Endothelial cell (in vitro differentiated cells): ENCODE measurements at places on chromosomes 7 and 10. TPM values are rescaled to one million over a fixed set of nuclear protein-coding genes. Genes with fewer than 3 reads are reported as not detected.

DNA sequence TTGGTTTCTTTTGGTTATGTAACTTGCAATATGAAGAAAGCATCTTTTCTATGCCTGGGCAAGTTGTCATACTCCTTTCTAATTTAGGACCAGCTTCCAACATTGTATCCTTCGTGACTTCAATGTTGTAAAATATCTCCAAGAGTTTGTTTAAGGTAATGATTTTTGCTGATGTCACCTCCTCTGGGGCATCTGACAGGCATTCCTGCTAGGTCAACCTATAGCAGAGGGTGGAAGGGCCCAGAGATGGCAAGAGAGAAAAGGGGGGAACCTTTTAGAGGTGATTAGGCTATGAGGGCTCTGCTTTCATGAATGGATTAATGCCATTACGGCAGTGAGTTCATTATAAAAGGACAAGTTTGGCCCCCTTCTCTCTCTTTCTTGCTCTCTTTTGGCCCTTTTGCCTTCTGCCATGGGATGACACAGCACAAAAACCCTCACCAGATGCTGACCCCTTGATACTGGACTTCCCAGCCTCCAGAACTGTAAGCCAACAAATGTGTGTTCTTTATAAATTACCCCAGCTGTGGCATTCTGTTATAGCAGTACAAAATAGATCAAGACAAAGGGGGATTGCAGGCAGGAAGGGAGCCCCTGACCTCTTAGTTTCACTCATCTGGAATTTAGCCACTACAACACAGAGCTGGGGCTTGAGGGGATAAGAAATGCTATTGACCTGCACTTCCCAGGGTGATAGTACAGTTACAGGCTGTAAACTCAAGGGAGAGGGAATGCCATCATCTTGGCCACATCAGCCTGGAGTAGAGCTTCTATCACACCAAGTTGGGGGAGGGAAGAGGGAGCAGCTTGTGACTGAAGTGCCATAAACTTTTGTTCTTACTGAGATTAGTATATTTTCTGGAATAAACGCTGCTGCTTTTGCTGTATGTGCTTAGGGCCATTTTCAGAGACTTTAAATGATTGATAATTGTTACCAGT is 195.9 kb downstream of the CFTR start:
- DNase-seq = no peak

DNA sequence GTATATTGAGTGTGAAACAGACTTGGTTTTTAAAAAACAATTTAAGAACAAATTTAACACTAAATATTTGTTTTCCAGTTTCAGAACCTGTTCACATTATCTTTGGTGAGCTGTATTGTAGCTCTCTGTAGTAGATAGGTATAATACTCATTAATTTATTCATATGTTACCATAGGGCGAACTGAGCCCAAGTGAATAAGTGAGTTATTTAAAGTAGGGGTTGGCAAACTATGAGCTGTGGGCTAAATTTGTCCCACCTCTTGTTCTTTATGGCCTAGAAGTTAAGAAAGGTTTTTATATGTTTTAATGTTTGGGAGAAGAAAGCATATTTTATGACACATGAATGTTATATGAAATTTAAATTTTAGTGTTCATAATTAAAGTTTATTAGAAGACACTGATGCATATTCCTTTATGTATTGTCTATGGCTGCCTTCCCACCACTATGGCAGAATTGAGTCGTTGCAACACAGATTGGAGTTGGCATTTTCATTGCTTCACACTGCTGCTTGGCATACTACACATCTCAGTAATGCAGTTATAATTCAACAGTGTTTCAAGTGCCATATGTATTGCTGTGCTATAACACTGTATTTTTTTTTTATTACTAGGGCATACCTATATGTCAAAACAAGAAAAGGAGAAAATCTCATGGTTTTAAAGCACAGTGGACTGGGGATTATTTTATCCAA is 146.5 kb downstream of the ADK start:
- DNase-seq = no peak

- DNase-seq = no peak
Observed at GRCh38 chr7:101826081-101826835, 8.8 kb downstream of the CUX1 start.

DNA sequence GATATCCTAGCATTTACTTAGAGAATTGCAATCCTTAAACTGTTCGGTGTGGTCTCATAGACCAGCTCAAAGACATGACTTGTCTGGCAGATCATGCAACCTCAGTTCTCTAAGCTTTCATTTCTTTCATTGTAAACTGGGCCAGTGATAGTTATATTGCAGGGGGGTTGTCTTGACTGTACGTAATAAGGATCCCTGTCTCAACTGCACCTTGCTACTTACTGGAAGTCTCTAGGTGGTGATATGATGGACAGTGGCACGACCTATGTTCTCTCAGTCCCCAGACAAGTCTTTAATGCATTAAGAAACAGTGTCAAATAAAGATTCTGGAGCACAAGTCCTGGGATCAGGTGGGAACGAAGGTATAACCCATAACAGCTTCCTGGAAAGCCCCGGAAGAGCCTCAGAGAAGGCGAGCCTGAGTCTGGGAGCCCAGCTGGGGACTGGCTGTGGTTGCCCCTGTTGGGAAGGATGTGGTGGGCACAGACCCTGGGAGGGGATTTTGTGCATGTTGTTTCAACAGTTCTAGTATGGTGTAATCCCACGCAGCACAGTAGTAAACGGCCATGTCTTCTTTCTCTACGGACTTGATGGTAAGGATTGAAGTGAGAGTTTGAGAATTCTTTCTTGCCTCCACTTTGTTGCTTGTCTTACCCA is 26.0 kb upstream of the TARP start:
- DNase-seq = no peak

- no peak for DNase-seq
Observed at GRCh38 chr7:141571059-141571458, 19.8 kb downstream of the AGK start.

DNA sequence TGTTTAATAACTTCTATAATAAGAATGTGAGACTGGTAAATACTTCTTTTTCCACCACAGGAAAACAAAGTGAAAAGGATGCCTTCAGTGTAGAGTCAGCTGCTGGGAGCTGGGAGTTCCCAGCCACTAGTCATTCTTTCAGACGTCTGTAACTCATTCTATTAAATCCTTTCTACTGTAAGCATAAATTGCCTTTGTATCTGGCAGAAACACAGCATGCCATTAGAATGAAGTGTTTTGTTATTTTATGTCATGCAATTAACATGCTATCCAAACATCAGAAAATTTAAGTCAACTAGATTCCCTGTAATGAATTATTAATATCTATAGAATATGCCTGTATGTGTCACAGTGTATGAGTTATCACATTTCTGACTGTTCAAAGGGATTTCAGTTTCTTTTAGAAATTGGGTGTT is 14.3 kb downstream of the BPGM start:
- DNase-seq = no peak

- no peak for DNase-seq
Observed at GRCh38 chr7:41447450-41448042, 255.3 kb downstream of the INHBA start.

DNA sequence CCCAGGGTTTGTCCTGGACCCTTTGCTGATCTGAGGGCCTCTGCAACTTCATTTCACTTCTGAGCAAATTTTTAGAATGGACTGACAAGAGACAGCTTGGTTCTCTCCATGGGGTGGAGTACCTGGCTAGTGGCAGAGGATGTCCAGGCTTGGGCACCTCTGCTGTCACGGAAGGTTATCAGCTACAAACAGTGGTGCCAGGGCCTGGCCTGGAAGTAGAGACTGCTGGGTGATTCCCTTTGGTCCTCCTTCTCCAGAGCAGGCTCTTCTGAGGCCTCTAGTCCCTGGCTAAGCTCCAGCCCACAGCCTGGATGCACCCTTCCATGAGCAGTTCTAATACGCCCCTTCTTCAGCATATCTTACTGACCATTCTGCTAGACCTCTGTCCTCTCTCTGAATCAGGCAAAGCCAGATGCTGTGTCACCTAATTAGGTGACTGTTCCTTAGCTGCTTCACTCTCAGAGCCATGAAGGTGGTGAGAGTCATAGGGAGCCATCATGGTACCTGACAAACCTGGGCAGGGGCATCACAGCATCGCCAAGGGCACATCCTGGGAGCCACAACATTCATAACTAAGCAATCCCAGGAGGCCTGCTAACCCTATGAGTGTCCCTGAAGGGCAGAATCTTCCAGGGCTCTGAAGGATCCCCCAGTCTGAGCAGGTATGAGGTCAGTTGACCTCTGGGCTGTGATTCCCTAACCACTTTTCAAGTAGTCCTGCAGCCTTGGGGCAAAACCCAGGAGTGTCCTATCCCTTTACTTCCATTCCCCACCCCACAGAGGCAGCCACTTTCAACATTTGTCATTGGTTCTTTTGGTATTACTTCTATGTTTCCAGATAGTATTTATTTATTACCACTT is 4.0 kb downstream of the ARHGAP22 start:
- no peak for DNase-seq

The C10orf53 gene
- not detected for total RNA-seq

The CC2D2B gene
- total RNA-seq = 2.1 TPM
